ENCODE measurements at places on chromosomes 7 and 10.

DNA sequence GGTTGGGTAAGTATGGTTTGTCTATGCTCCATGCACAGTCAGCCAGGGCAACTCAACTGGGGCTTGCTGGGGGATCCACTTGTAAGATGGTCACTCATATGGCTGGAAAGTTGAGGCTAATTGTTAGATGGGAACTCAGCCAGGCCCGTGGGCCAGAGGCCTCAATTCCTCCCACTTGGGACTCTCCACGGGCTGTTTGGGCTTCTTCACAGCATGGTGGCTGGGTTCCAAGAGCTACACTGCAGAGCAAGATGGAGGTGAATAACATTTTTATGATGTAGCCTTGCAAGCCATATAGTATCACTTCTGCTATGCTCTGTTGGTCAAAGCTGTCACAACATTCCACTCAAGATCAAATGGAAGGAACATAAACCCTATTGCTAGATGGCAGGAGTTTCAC is 39.2 kb downstream of the ELMO1 start:
- DNase-seq: no peak

- DNase-seq: no peak
These were observed 188.4 kb downstream of the PPP1R17 start for GRCh38 chr7:31875424-31875823.

DNA sequence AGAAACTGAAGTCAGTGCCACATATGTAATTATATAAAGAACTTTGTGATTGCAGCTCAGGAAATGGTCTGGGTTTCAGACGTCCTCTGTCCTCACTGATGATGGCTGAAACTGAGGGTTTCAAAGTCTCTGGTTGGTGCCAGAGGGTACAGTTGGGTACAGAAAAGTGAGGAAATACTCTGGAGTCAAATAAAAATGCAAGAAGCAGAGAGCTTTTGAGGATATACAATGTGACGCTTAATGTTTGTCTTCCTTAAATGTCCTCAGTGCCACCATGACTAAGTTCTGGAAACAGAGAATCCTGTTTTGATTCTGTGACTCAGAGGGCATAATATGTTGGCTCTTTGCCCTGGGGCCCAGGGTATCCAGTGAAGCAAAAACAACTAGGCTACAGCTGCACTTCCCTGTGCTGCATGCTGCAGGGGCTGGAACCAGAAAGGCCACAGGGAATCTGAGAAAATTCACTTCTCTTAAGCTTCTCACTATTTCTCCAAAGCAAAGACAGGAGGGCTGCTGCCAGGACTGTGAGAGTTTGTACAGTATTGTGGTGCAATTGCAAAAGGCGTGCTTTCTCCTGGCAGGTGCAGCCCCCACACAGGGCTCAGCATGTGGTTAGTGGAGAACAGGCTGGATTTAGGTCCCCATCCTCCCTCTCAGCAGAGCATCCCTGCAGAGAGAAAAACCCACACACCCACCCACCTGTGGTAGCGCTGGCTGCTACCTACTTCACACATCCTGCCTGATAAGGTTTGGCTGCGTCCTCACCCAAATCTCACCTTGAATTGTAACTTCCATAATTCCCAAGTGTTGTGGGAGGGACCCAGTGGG is 169.5 kb upstream of the SVIL start:
- DNase-seq: peak; percentile 65

DNA sequence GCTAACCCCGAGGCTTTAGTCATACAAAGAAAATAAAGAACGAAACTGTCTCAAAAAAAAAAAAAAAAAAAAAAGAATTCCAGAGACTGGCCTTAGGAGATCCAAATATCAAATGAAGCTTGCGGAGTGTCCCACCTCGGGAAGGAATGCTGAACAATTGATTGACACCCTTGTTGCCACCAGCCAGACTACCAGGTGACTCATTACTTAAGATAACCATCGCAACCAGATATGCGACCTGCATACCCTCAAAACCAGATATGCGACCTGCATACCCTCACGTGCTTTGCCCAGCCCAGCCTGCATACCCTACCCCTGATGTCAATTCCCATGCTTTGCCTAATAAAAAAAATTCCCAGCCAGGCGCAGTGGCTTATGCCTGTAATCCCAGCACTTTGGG is 2.7 kb upstream of the PRKRIP1 start:
- DNase-seq: no peak

DNA sequence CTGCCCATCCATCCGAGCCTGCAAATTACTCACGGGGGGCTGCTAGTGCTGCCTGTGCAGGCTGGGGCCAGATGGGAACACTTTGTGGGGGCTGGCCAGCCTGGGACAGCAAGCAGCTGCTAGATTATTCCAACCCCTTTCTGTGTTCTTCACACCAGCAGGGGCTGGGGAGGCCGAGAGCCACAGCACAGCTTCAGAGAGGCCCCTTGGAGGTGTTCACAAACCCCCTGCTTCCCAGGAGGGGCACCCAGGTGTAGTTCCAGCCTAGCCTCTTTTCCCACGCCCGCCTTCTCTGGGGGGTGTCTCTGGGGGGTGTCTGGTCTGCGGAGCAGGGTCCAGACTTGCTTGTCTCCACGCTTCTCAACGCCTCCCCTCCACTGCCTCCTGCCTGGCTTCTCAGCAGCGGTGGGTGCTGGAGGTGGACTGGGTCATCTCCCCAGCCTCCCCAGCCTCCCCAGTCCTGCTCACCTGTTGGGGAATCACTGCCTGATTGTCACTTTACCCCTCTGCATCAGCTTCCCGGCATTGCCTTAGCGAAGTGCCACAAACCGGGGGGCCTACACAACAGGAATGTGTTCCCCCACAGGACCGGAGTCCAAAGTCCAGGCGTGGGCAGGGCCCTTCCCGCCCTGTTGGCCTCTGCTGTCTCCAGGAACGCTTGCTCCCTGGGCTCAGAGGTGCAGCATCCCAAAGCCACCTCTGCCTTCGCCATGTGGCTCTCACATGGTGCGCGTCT is 74.0 kb upstream of the EN2 start:
- DNase-seq: no peak

DNA sequence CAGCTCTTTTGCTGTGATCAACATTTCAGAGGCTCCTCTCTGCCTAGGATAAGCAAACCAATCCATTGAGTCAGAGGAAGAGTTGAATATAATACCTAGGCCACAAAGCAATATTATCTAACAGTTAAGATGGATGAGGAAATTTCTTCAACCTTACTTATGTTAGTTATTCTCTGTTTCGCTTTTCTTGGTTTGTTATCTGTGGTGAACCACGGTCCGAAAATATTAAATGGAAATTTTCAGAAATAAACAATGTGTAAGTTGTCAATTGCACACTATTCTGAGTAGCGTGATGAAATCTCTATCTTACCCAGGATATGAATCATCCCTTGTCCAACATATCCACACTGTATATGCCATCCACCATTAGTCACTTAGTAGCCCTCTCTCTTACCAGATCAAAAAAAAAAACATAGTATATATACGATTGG is 1.5 kb upstream of the HTR7 start:
- DNase-seq: no peak

- no peak for DNase-seq
These were observed 44.4 kb upstream of the DGKI start for GRCh38 chr7:137891016-137891655.

DNA sequence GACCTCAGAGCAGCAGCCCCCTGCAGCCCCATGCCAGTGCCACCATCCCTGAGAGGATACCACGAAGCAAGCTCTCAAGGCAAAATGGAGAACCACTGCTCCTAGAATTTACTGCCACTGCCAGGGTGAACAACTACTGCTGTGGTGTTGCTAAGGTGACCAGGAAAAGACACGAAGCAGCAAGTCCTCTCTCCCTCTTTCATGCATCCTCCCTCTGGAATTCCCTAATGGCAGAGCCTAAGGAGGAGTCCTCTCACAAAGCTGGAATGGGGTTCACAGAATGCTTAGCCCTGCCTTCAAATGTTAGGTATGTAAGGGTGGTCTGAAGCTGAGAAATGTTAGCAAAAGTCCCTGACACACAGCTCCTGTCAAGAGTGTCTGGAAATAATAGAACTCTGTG is 35.8 kb upstream of the NPSR1 start:
- DNase-seq: no peak

GRCh38 chr7:107597953-107598352 is 17.9 kb downstream of the BCAP29 start:
- DNase-seq: no peak
